HCT116 (cell line): ENCODE measurements at places on chromosomes 7 and 10.

- no peak for DNase-seq
Measured at GRCh38 chr10:68406111-68406814, 814 bp downstream of the RUFY2 start.

DNA sequence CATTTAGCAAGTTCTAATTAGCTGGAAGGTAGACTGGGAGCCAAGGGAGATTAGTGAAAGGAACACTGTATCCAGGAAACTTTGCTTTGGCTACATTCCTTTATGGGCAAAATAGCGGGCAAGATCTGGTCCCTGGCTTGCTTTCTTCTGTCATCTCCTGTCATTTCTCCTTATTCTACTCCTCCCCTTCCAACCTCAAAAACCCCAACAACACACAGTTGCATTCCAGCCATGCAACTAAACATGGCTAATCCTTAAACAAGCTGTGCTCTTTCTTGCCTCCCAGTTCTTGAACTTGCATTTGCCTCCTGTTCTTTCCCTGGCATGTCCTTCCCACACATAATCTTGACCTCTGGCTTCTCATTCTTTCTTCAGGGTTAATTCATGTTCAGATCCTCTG is 59.5 kb upstream of the CDCA7L start:
- DNase-seq: no peak

GRCh38 chr10:122263971-122264370 is 7.1 kb upstream of the BTBD16 start:
- no peak for DNase-seq

- DNase-seq: no peak
Measured at GRCh38 chr7:102028206-102028826, 210.9 kb downstream of the CUX1 start.
